ENCODE measurements at places on chromosomes 7 and 10.

GRCh38 chr10:1214071-1214675, 158.0 kb downstream of the WDR37 start:
- no peak for DNase-seq

GRCh38 chr10:1267568-1267967, 211.4 kb downstream of the WDR37 start:
- DNase-seq: no peak

- DNase-seq: peak; percentile 78
Observed at GRCh38 chr7:30598121-30598876, 3.6 kb downstream of the GARS1 start.

DNA sequence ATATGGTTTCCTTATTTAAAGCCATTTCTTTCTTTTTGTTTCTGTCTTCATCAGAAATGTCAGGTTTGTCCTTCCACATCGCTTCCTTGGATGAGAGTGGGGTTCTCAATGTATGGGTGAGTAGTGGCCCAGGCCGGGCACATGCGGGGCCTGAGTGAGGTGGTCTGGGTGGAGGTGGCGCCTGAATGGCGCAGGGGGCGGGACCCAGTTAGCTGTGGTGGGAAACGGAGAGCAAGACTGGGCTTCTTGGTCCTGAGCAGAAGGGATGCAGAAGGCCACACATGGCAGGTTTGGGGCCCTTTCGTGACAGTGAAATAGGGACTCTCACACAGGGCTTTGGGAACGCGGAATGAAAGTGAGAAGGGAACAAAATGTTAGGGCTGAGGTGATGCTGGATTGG, 70.0 kb downstream of the DYNC2I1 start:
- DNase-seq: no peak
